Activated CD4-positive, CD25-positive, alpha-beta regulatory T cell (primary cell): ENCODE measurements at places on chromosomes 7 and 10.

GRCh38 chr10:71881647-71882355, 30.8 kb upstream of the PSAP start:
- no peak for DNase-seq

- no peak for DNase-seq
These were observed 154.0 kb downstream of the RAMP3 start for GRCh38 chr7:45311597-45311996.

DNA sequence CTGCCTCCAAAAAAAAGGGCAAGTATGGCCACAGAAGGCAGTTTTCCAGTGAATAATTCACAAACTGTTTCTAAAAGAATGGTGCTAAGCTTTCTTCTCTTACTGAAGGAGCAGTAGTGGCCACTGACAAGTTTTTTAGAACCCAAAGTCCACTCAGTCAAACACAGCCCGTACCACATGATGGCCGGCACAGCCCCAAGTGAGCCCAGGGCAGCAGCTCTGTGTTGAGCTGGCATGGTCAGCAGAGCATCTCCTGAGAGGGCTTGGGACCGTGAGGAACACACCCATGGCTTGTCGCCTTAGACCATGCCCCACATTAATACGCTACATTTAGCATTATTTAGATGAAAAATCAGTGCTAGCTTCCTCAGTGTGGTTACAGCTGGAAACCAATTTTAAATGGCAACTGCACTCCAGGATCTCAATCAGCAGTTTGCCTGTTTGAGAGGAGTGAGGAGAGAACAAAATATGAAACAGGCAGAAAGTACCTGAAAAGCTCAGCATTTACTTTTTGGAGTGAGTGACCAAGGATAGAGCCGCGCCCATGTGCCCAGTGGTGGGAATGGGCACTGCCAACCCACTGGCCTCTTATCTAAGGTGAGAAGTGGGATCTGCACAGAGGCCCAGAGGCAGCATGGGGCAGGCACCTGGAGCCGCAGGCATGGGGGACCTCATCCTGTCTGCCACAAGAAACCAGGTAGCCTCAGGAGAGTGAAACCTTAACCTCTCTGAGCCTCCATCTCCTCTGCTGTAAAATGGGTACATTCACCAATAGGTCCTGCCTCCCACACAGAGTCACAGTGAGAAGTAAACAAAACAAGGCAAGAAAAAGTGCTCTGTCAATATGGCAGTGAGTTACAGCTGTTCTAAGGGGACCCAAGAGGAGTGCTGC, 17.4 kb downstream of the PSAP start:
- no peak for DNase-seq

DNA sequence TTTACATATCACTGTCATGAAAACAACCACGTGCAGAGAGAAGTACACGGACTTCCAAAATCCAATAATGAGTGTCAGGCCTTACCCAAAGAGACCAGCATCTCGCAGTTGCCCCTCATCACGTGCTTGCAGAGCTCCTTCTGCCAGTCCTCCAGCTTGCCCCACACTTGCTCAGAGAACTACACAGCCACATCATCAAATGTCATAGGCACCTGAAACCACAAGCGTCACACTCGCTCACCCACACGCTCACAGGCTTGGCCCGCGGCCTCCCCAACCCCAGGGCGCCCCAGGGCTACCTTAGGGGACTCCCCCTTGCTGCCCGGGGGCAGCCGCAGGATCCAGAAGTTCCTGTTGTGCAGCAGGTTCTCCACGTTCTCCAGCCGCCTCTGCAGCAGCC, 123.4 kb upstream of the ZNF746 start:
- no peak for DNase-seq

GRCh38 chr7:74094224-74095101, 10.9 kb downstream of the LIMK1 start:
- peak; percentile 38 for DNase-seq

DNA sequence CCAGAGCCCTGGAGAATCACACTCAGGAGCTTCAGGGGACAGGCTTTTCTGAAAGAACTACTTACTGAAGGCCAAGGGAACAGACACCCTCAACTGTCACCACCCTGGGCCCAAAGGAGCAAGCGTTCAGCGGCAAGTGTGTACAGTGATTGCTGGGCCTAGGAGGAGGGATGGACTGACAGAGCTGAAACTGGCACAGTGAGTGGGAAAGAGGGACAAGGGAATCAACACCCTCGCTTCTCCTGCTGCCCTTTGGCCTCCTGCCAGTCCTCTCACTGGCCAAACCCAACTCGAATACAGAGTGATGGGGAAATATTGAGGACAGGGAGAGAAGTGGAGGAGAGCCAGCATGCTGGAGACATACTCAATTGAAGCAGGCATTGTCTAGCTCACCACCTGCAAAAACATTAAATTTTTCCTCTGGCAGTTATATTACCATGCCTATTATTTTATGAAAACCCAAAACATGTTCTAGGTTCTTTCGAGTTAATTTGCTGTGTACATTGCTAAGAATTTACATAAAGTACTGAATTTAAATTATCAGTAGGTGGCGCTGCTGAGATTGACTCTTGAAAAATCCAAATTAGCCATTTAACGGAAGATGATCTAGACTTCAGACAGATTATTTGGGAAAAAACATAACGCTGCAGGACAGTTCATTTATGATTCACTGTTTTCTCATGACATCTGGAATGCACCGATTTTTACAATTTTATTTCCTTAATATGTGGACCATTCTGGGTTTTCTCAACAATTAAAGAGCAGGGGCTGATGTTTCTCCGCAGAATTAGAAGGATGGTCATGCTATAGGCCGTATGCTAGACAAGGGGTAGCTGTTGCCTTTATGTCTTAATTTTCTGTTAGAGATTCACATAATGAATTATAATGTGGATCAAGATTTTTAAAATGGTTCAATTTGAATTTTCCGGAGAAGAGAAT, 14.7 kb upstream of the TMEM236 start:
- DNase-seq: no peak

DNA sequence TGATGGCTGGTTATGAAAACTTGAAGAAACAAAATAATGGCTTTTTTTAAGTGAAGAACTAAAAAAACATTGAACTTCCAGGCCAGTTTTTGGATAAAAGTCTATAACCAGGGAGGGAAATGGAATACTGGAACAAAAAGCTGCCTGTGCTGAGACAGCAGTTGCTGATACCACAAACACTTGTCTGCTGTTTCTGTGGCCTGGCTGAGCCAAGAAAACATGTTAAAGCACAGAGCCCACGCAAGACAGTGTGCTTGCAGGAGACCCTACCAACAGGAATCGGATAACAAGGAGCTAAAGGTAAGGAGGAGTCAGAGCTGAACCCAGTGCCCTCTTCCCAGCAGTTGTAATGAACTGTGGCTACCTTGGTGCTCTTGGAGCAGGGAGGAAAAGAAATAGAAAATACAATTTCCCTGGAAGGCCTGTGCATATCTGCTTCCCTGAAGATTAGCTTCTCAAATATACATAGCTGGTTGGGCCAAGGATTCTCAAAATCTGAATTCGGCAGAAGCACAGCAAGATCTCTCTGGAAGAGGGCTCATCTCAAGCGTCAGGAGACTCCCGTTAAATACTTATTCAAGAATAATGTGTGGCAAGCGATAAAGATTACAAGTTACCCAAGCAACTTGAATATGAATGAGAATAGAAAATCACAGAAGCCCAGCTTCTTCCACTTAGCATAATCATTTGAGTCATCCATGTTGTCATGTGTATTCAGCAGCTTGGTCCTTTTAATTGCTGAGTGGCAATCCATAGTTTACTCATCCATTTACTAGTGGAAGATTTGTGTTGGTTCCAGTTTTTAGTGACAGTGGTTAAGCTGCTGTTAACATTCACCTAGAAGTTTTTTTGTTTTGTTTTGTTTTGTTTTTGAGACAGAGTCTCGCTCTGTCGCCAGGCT, 87.6 kb downstream of the NOD1 start:
- DNase-seq: no peak

DNA sequence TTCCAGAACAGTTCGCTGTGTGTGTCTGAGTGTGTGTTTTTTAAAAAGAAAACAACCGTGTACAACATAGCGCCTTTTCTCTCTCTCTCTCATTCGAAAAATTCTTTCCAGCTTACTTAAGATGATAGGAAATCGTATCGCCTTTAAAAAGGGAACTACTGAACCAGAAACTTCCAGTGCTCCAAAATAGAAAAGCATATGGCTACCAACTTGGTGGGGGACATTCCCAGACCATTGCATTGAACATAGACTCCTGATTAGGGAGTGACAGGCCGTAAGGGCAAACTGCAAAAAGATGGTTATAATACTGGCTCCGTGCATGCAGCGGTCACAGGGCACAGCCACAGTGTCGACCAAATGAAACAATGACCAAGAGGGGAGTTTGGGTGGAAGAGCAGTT, 94.4 kb upstream of the FGFR2 start:
- DNase-seq: no peak

- no peak for DNase-seq
These were observed 492.9 kb upstream of the FOXK1 start for GRCh38 chr7:4189131-4189570.

DNA sequence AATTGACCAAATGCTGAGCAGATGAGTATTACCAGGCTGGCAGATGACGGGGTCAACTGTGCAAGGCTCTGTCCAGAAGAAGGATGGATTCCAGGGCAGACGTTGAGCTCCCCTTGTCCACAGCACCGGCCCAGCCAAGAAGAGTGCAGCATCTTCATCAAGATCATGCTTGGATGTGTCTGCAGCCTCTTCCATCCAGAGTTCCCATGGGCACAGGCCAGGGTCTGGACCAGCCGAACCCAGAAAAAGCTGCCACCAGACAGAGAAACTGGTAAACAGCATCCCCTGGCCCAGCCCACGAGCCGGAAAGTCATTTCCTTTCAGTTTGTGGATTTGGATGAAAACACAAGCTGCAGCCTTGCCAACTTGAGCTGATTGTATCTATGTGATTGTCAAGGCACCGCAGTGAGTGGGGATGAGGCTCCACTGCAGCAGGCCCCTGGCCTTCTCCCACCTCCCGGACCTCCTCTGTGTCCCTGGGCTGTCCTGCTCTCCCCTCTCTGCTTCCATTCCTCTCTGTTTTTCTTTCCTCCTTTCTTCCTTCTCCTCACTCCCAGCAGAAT, 321.8 kb downstream of the TCERG1L start:
- no peak for DNase-seq

GRCh38 chr10:52652431-52653262, 119.9 kb downstream of the MBL2 start:
- DNase-seq: no peak

DNA sequence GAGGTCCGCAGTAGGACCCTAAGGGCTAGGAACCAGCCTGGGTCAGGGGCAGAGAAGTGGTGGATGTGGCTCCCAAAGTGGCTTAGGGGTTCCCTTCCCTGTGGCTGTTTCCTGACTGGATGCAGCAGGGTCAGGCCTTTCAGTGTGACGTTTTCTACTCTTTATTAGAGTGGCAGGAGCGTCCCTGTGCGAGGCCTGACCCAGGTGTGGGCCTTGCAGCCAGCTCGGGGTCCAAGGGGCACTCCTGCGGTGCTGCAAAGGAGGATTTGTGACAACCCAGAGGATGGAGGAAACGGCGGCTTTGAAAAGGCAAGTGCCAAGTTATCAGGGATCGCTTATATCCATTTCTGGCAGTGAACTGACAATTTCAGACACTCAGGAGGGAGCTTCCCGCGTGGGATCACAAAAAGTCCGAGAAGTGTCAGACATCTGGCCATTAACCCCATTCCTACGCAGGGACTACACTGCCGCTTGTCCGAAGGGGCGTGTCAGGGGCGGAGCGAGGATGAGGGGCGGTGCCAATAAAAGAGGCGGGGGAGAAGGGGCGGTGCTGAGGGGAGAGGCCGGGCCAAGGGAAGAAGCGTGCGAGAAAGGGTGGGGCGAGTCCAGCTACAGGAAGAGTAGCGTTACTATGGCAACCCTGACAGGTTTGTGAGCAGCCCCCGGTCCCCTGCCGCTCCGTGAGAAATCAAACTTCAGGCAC, 98.8 kb upstream of the ZNF722 start:
- DNase-seq: peak; percentile 67

DNA sequence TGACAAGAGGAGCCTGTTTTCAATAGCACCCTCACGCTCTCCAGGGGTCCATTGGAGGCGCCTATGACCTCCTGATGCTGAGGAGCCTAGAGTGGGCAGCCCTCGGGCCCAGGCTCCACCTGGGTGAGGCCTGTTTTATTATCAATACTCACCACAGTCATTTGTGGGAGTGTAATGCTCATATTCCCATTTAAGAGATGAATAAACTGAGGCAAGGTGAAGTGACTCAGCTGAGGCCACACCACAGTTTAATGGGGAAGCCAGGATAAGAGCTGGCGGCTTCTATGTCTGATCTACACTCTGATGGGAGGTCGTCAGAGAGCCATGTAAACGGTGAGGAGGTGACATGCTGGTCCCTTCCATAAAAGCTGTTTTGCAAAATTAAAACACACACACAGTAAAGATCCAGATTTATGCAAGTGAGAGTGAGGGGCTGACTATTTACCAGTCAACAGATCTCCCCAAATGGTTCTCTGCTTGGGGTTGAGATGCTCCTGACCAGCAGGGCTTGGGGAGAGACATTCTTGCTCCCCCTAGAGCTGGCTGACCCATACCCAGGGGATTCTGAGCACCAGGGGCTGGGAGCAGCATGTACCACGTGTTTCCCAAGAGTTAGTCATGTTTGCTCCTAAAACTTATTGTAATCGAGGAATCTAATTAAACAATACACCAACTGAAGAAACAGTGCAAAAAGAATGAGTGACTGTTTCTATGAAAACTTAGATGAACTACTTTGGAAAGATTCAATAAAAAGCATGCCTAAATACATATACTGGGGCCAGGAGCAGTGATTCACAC, 81.0 kb upstream of the INSIG1 start:
- no peak for DNase-seq

DNA sequence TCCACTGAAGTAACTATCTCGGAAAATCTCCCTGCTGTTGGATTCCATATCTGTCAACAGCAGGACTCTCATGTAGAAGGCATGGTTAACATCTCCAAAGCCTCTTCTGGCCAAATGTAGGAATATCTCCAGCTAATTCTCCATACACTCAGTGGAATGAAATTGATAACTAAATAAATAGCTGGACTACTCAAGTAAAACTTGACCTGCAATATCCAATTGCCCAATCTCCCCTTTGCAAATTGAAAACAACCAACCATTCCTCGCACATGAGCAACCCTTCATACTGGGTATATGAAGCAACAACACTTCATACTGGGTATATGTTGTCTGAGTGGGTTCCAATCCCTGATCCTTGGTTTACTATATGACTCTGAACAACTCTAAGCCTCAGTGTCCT, 105.4 kb upstream of the KMT2E start:
- DNase-seq: no peak

GRCh38 chr10:57247271-57247670, 886.2 kb upstream of the ZWINT start:
- no peak for DNase-seq

DNA sequence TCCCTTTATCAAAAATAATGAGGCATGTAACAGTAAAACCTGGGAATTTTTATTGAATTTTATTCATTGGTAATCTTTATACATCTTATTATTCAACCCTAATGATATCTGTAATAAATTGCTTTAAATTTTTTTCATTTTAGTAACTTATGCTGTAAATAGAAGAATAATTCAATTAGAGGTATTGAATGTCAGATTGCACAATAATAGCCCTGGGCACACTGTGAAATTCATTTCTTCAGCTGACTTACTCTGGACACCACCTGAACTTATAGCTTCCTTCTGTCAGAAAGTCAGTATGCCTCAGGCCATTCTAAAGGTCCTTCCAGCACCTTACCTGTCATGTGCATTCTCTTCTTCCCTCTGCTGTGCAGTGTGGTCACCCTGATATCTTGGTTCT, 59.2 kb downstream of the ADAM22 start:
- DNase-seq: no peak
